ENCODE measurements at places on chromosomes 4 and X.

- DNase-seq, result no peak
Measured at GRCh38 chr4:86496094-86497080, 97.7 kb upstream of the PTPN13 start.

DNA sequence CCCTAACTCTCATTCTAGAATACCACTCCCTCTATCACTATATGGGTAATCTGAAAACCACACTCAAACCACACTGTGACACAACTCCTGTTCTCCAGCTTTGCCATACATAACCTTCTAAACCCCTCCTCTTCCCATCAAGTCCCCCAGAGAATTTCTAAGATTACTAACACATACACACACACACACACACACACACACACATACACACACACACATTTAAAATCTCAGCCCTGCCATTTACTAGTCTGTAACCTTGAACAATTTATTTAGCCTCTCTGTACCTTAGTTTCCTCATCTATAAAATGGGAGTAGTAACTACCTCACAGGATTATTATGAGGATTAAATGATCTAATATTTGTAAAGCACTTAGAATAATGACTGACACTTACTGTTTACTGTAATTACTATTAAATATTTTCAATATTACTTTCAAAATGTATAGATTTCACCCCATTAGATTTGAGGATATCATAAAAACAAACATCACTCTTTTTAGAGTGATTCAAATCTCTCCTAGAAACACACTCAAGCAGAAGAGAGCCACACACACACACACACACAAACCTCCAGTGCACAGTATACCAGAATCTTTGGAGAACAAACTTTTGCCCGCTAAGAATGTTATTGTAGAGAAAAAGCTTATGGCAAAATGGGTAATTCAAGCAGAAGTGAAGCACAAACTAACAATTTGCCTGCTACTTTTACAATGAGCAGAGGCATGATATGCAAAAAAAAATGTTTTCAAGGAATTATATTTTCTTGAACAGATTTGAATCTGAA lies 3.8 kb downstream of the ANKRD50 start:
- no peak for DNase-seq

GRCh38 chrX:57640674-57641016 lies 39.4 kb downstream of the NLRP2B start:
- no peak for DNase-seq

GRCh38 chr4:119204916-119205315 lies 7.6 kb upstream of the USP53 start:
- DNase-seq, result no peak

- no peak for DNase-seq
Measured at GRCh38 chr4:96835991-96836390, 996.1 kb downstream of the PDHA2 start.

DNA sequence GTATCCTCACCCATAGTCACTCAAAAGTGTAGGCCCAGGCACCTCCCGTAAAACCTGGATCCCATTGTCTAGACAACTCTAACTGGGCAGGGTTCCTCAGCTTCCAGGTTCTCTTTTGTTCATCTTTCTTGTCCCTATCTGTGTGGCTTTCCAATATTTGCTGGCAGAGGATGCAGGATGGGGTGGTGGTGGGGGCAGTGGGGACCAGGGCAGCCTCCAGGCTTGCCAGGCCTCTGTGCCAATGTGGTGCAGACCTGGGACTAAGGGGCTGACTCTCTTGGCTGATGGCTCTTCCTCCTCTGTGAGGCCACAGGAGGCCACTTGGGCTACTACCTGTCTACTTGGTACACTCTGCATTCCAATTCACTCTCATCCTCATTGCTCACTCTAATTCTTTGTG lies 76.4 kb downstream of the NBDY start:
- DNase-seq, result no peak

GRCh38 chr4:149345424-149345823 lies 470.2 kb downstream of the IQCM start:
- DNase-seq, result no peak

- DNase-seq, result no peak
Measured at GRCh38 chr4:115575851-115576250, 462.4 kb upstream of the NDST4 start.

DNA sequence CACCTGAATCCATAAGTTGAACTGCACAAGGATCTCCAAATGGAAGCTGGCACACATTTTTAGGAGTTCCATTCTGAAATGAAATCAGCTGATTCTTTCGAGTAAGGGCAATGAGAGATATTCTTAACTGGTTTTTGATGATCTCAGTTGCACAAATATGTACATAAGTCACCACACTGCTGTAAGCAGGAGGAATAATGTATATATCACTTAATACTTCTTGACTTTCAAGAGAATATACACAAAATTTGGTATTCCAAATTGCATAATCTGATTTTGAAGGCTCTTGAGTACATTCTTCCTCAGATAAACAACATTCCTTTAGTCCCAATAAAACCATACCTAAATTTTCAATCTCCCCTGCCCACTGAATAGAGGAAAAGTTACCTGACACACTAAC lies 8.2 kb downstream of the FANCB start:
- no peak for DNase-seq

- DNase-seq, result no peak
Measured at GRCh38 chrX:56738670-56739069, 9.6 kb downstream of the NBDY start.

DNA sequence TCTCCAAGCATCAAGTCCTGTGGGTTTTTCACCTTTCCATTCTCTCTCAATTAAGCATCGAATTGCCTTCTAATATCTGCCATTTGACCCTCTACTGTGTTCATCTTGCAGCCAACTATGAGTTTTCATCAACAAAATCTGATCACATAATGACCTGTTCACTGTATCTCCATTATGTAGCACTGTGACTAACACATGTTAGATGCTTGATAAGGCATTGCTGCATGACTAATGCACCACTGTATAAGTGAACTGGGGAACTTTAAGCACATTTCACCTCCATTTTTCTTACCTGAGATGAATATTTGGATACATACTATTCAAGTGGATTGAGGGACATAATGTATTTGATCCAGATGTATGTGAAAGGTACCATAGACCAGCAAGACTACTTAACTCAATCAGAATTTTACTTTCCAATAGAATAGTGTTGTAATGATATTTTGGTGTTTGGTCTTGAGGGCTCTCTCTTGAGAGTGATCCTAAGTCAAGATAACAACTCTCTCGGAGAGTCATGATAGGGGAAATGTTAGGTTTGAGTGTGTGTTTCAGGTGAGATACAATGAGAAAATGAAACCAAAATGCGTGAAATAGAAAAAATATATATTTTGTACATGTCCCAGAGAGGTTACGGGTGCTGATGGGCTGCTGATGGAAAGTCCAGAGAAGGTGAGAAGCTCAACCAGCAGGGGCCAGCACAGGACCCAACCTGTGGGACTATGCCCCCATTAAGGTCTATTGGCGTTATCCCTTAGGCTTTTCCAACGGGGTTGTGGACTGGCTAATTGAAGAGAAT lies 60.2 kb upstream of the HS3ST1 start:
- no peak for DNase-seq

GRCh38 chr4:63663870-63664269 lies 745.4 kb downstream of the TECRL start:
- no peak for DNase-seq

- DNase-seq, result no peak
Measured at GRCh38 chr4:163603257-163603656, 108.8 kb downstream of the TMA16 start.

GRCh38 chrX:18578546-18578945 lies 93.4 kb downstream of the RS1 start:
- no peak for DNase-seq

DNA sequence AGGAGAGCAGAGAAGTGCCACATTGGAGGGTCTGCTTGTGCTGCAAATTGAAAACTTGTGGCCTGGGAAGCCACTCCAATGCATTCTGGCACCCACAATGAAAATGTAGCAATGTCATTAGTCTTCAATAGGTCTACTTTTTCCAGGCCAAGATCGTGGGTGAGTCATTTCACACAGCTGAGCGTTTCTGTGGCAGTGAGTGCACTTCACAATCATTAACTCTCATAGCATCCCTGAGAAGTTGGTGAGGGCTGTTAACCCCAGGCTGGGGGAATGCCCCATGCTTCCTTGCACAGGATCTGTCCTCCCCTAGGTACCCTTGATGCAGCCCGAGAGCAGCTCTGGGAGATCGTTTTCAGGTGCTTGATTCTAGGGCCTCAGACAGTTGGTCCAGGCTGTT lies 196.8 kb upstream of the ATP6AP2 start:
- DNase-seq, result no peak

DNA sequence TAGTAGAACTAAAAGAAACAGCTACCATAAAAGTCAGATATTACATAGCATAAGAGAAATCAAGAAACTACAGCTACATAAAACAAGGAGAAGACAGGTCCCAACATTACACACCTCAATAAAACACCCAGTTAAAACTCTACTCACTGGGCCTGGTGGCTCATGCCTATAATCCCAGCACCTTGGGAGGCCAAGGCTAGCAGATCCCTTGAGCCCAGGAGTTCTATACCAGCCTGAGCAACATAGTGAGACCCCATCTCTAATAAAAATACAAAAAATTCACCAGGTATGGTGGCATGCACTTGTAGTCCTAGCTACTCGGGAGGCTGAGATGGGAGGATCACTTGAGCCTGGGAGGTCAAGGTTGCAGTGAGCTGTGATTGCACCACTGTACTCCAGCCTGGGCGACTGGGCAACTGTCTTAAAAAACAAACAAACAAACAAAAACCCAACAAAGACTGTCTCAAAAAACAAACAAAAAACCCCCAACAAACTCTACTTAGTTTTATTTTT lies 15.2 kb upstream of the TXLNG start:
- no peak for DNase-seq

DNA sequence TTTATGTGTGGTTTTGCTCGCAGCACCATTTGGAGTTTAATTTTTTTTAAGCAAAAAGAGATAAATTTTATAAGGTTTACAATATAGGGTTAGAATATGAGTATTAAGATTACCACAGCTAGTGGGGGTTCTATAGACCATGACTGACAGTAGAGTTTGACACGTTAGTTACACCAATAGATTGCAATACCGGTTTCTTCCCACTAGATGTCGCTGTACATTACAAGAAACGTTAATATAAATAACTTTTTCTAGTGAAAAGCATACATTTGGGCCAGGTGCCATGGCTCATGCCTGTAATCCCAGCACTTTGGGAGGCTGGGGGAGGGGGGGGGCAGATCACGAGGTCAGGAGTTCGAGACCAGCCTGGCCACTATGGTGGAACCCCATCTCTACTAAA lies 433.6 kb downstream of the MAGEB5 start:
- no peak for DNase-seq

GRCh38 chrX:134734466-134734952 lies 76.2 kb upstream of the PLAC1 start:
- DNase-seq, result no peak

- DNase-seq, result no peak
Measured at GRCh38 chrX:107677501-107677901, 49.2 kb downstream of the PRPS1 start.

GRCh38 chrX:115687595-115687994 lies 126.6 kb downstream of the PLS3 start:
- DNase-seq, result no peak

DNA sequence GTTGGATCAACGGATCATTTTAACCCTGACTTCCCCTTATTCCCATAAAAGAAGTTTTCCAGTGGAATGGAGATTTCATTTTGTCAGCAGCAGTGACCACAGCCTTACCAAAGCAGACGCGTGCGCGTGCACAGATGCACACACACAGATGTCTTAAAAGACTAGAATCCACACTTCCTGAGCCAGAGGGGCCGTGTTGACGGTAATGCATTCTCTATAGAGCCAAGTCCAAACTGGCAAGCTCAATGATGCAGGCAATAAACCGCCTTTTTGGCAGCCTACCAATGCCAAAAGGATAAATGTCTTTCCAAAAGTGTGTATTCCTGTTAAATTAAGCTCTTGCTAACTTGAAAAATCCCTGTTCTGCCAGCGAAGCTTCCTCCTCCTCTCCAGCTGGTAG lies 18.8 kb upstream of the CLDN34 start:
- DNase-seq, result no peak

- no peak for DNase-seq
Measured at GRCh38 chr4:177185579-177185978, 124.1 kb upstream of the NEIL3 start.

GRCh38 chrX:12999422-12999821 lies 24.5 kb downstream of the TMSB4X start:
- no peak for DNase-seq

DNA sequence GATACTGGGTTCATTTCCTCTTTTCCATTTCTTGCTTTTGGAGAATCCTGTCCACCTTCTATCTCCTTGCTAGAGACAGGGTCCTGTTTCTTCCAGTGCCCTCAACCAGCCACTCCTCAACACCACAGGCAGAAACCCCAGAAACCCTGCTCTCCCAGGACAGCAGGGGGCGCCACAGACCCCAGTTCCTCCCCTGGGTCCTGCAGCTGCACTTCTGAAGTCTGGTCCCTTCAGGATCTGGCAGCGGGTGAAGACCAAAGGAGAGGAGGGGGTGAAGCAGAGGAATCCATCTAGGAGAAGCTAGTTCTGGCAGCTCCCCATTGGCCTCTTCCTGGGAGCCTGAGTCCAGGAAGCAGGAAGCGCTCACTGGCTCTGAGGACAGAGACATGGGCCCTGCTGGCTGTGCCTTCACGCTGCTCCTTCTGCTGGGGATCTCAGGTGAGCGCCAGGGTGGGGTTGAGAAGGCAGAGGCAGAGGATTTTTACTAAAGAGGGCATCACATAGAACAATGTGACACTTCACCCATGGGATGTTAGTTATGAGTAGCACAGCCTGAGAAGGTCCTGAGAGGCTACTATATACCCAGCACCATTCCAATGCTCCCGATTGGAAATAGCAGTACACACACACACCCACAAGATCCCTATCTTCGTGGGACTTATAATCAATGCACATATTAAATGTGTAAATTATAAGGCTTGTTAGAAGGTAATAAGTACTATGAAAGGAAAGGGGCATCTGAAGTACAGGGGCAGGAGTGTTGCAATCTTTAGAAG lies at the start of gene PRSS48:
TSS of gene PRSS48 (plus strand) at position 375 of the 776 bp plus-strand sequence. CDS start at position 387, 12 bp downstream.
- peak; percentile 1 for DNase-seq

All from stimulated activated CD8-positive, alpha-beta memory T cell treated with anti-CD3 and anti-CD28 coated beads, Interleukin-15, amount 100 ng/mL, for 24 hours (primary cell).